DMS79 treated with DMSO at 0.1 percent for 48 hours (cell line): ENCODE measurements at places on chromosomes 12 and 14.
A peak's percentile ranks its signal among the peaks of the same experiment; 100 is the strongest.

GRCh38 chr14:36439766-36440165 is 80.3 kb downstream of the NKX2-1 start:
- peak; percentile 88 for DNase-seq

DNA sequence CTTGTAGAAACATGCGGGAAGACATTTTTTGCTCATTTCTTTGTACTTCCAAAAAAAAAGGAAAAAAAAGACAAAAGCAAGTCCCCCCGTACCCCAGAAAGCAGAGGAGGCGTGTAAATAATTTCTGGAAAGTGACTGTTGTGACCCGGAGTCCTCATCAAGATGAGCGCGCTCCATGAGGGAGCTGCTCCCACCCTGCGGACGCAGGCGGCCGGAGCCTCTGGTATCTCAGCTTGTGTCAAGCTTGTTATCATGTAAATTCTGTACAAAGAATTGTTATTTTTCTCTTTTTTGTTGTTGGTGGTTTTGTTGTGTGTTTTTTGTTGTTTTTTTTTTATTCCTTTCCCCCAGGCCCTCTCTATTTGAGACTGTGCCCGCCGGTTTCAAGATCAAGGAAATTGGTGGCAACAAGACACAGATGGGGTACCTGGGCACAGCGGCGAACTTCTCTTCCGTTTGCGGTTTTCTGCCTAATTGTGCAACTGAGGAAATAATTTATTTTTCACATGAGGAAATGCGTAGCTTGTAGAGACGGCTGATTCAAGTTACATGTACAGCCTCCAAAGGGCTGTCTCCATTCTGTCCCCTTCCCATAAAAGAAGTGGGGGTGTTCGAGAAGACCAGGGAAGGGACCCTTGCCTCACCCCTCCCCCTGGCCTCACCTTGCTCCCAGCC is 27.0 kb downstream of the HPD start:
- no peak for DNase-seq

- DNase-seq: no peak
Measured at GRCh38 chr14:49679271-49679670, 8.7 kb downstream of the POLE2 start.

- DNase-seq: no peak
Measured at GRCh38 chr12:91685917-91686316, 459.7 kb downstream of the BTG1 start.

GRCh38 chr12:46657453-46658411 is 168.1 kb downstream of the SLC38A4 start:
- no peak for DNase-seq

DNA sequence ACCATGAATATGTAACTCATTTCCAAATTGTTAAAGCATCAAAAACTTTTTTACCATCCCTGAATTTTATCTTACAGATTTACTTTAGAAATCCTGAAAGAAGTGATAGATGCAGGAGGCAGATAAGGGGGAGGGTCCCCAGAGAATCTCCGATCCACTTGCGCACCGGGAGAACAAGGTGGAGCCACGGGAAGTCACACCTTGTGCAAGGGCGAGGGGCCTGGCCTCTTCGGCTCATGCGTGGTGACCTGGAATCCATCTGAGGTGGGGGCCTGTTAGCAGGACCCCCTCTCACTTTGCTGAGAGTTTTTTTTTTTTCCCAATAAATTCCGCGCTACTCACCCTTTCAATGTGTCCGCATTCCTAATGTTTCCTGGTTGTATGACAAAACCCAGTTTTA is 80.2 kb upstream of the CDKN3 start:
- DNase-seq: no peak

DNA sequence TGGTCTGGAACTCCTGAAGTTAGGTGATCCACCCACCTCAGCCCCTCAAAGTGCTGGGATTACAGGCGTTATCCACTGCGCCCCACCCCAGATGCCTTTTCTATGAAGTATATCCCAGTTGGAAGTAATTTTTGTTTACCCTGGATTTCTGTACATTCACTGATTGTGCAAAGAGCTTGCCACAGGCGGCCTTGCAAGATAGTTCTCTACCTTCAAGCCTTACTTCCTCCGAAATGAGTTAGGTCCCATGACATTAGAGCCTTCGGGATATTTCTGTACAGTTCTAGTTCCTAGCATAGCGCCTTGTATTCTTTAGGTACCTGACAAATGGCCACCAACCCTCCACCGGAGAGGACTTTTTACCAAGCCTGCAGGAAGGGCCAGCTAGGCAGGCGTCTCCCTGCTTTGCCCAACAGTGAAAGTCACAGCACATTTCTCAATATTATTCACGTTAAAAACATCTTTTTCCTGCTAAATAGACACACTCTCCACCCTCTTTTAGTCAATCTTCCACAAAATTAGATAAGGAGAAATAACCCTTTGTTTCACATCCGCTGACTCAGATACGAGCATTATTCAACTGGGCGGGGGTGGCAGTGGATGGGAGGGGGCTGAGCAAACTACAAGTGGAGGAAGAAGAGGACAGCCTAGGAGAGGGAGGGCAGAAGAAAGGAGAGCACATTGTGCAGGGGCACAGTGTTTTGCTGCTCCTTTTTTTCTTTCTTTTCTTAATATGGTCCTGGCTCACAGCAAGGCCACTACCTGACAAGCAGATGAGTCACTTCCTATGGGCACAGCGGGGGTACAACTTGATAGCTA is 40.0 kb upstream of the CAPRIN2 start:
- DNase-seq: no peak

GRCh38 chr14:44396226-44396625 is 110.9 kb downstream of the FSCB start:
- no peak for DNase-seq

GRCh38 chr12:111154147-111154834 is 214.6 kb downstream of the PHETA1 start:
- no peak for DNase-seq

DNA sequence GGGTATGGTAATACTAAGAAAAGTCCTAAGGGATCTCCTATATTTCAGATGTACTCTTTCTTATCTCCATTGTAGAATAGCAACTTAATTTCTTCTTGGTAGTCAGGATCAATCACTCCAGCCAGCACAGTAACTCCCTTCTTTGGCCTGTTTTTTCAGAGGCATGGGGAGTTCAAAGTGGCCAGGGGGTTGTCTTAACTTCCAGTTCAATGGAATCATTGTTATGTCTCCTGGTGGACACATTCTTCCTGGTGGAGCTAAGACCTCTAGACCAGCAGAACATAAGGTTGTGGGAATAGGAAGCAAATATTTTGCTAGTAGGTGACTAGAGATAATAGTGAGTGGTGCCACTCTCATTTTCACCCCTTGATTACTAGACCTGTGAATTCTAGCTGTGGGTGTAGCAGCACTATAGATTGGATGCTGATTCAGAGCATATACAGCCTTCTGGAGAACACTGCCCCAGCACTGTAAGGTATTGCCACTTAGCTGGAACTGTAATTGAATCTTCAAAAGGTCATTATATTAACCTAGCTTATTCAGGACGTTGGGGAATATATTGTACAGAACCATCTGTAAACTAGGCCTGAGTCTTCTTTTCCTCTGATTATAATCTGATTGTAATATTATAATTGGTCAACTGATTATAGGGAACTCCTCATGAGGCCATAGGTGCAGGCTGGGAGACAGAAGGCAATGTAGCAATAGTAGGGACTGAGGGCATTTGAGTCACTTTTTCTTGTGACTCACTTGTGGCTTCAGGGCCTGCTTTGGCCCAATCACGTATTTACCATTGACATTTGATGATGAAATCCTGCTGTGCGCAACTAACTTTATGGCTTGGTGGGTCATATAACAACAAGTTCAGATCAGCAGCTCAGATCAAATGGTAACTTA is 60.2 kb upstream of the ATP2B1 start:
- DNase-seq: no peak

DNA sequence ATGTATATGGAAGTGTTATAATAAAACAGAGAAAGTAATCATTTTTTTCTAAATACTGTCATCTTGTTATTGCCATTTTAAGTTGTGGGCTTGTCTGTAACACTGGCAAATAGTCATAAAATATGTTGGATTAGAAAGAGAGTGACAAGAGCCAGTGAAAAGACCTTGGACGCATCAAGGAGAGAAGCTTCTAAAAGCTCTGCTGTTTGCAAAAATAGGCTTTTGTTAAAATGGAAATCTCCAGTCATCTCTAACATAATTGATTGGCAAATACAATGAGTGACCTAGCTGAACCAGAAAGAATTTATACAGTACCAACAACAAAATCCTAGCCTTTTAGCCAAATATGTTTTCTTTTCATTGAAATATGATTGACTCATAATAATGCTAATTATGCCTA is 245.8 kb upstream of the RMST start:
- DNase-seq: no peak

GRCh38 chr14:88951370-88951769 is 126.9 kb downstream of the TTC8 start:
- no peak for DNase-seq

DNA sequence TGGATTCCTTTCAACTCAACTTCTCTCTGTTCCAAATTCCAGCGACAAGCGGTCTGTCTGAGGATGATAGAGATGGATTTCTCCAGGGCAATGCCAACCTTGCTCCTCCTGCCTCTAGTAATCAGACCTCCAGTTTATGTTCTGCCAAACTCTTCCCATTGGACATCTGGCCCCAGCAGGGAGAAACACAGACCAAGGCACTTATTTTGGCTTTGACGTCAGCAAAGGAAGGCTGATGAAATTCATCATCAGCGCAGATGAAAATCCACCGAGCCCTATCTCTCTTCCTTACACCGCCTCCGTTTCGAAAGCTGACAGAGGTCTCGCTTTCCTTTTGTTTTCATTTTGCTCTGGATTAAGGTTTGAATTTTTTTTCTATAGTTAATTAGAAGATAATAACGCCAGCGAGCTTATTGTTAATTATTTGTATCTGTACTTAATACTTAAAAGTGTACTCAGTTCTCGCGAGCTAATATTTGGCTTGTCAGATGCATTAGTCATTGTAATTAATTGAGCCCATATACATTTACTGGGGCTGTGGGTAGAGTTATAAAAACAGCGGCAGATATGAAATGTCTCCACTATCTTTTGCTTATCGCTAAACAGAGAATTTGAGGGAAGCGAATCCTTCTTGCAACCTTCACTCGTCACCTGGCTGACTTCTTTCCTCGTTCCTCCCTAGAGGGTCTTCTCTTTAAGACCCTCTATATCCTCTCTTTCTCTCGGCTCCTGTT is 35.9 kb upstream of the MED13L start:
- no peak for DNase-seq

DNA sequence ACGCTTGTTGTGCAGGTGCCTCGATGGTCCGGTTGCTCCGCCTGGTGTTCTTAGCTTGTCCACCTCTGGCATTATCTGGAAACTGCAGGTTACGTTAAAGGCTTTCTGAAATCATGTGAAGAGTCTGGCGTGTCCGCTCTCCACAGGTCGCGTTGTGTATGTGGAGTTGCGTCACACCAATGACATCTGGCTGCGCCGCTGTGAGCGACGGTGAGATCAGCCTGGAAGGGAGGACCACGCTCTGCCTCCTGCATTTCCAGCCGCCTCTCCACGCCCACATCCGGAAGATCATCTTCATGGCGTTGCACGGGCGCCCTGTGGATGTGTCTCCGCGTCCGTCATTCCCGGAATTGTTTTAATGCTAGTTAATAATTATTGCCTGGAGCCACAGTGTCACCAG is 50.6 kb upstream of the GALNT9 start:
- no peak for DNase-seq

DNA sequence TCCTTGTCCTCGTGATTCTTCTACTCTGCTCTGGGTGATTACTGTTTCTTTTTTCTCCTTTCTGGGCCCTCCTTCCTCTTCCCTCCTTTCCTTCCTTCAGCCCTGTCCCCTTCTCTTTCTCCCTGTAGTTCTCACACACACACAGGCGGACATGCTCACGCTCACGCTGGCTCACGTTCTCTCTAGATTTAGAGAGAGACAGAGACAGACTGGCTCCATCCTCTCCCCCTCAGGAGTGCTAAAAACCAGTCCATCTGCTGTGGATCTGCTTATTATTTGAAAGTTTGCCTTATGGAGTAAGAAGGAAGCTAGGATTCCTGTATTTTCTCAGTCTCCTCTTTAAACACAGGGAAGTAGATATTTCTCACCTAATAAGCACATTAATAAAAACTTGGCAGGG is 48.1 kb downstream of the KCNA1 start:
- no peak for DNase-seq

DNA sequence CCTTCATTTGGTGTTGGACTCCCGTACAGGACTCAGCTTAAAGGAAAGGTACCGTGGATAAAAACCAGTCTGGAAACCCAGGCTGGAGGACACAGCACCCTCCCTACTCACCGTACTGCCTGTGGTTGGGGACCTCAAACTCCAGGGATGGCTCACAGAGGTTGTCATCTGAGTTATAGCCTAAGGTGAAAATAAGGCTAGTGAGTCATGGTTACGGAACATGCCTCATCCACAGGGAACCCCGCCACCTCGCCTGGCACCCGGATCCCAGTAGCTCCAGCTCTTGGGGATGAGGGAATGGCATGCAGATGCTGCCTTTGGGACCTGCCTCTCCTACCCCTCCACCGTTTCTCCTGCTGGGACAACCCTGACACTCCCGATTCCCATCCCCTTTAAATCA is 36.8 kb upstream of the GPR68 start:
- no peak for DNase-seq

DNA sequence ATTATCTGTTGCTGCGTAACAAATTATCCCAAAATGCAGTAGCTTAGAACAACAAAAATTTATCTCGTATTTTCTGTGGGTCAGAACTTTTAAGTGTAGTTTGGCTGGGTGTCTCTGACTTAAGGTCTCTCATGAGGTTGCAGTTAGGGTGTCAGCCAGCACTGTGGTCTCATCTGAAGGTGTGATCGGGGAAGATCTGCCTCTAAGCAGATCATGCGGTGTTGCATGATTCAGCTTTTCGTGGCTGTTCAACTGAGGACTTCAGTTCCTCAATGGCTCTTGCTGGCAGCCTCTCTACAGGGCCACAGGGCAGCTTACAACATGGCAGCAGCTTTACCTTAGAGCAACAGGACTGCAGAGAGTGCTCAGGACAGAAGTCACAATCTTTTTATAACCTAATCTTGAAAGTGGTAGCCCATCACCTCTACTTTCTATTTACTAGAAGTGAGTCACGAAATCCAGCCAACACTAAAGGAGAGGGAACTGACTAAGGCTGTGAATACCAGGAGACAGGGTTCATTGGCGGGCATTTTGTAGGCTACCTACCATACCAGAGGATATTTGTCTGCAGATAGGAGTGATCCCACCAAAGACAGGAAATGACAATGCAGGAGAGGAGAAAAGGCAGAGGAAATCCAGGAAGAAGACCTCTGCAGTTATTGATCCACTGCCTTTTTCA is 1.8 kb upstream of the TMPRSS12 start:
- DNase-seq: no peak

DNA sequence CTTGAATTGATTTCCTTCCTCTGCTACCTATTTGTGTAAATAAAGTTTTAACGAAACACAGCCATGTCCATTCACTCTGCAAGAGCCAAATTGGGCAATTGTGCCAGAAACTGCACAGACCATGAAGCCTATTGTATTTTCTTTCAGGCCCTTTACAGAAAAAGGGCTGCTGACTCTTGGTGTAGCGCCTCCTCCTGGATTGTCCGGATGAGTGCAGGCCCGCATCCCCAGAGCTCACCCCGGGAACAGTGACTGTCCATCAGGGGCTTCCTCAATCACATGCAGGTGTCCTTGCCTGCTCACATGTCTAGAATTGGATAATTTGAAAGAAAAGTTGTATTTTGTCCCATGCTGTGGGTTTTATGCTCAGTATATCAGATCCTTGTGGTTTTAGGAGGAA is 1282.2 kb downstream of the AACS start:
- no peak for DNase-seq

GRCh38 chr14:54629635-54630360 is 62.9 kb downstream of the SAMD4A start:
- DNase-seq: no peak
